Esophagus squamous epithelium (tissue), 5 donors: ENCODE measurements at places on chromosomes 6 and 20. TPM values are rescaled to one million over a fixed set of nuclear protein-coding genes. Genes with fewer than 3 reads are reported as not detected.

DLK2 gene
- 8.6 TPM for total RNA-seq

- H3K27ac ChIP-seq = no peak overlapping the region
- H3K4me3 ChIP-seq = no peak overlapping the region
- no peaks in the 10 kb centered on the region for H3K36me3 ChIP-seq
- no peaks in the 10 kb centered on the region for H3K27me3 ChIP-seq
Observed at GRCh38 chr6:112437058-112437457, 89.9 kb downstream of the RFPL4B start.

DNA sequence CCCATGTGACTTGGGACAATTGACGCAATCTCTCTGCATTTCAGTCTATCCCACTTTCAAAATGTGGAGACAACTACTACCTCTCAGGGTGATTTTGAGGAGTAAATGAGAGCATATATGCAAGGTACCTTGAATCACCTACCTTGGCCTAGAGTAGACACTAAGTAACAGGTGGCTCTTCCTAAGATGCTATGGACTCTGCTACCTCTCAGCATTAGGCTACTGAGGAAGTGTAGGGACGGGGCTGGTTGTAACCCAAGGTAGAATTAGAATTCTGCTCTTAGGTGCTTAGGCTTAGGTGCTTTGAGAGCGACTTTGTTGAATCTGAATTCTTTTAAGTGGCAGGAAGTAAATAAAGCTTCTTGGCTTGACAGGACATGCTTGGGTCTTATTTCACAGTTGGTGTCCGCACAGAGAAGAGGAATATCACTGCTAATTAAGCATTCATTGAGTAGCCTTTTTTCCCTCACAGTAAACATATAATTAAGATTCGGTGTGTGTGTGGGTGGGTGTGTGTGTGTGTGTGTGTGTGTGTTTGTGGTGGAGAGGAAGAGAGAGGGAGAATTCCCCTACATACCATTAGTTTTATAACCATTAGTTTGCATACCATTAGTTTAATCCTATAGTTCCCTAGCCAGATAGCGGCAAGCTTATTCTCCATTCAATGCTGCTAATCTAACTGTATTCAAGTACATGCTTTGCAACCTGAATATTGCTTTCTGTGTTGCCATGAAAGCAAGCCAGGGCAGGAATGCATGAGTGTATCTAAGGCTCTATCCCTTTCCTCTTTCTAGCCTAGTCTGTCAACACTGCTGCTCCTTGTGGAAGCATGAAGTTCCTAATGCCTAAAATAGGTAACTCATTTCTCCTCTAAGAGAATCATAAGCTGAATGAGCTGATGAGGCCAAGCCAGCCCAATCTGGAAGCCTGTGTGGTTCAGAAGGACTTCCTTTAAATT, 112.5 kb downstream of the IPCEF1 start:
- no peaks in the 10 kb centered on the region for H3K27me3 ChIP-seq
- no peak for DNase-seq
- peak overlapping the region; percentile 73 for H3K27ac ChIP-seq

- no peak for DNase-seq
- H3K27ac ChIP-seq = peak overlapping the region; percentile 17
- H3K4me3 ChIP-seq = no peak overlapping the region
- no peaks in the 10 kb centered on the region for H3K36me3 ChIP-seq
- no peaks in the 10 kb centered on the region for H3K27me3 ChIP-seq
Observed at GRCh38 chr6:43129434-43130194, 41.5 kb upstream of the SRF start.

F13A1 gene
- total RNA-seq = 104 TPM

DNA sequence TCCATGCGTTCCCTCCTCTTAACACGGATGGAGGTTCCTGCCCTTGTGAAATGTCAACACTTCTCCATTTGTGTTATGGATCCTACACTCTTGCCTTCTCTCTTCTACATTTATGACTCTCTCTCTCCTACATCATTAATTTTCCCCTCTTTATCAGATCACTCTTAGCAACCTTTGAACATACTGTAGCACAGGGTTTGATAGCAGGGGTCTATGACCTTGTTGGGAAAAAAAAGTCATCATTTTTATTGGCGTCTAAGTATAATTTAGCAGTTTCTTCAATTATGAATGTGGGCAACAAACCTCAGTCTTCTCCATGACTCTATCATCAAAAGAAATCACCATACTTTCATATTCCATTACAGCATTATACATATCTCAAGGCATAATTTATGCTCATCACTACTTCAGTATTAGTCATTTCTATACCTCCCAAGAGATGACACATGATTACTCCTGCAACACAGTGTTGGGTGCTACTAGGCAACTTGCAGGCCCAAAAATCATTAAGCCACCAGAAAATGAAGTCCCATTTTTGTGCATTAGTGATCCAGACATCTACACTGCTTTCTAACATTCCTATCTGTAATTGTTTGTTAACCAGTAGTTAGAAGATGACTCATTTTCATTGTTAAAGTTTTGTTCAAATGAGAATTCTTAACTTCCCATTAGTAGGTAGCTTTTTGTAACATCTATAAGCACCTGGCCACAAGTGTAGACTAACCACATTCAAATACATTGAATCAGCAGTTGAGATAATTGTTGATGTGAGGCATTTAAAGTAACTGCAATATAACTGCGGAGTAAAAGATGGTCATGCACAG, 9.5 kb downstream of the CYP39A1 start:
- no peak overlapping the region for H3K4me3 ChIP-seq
- DNase-seq = no peak
- no peaks in the 10 kb centered on the region for H3K36me3 ChIP-seq
- no peaks in the 10 kb centered on the region for H3K27me3 ChIP-seq
- peaks cover 5% of the 10 kb centered on the region for H3K4me1 ChIP-seq
- no peak overlapping the region for H3K27ac ChIP-seq

BFSP1 gene
- 0.56 TPM for total RNA-seq

- H3K4me1 ChIP-seq = no peaks in the 10 kb centered on the region
- H3K27me3 ChIP-seq = no peaks in the 10 kb centered on the region
- H3K36me3 ChIP-seq = no peaks in the 10 kb centered on the region
- no peak overlapping the region for H3K27ac ChIP-seq
Observed at GRCh38 chr6:69456086-69456485, 340.7 kb downstream of the LMBRD1 start.

HFE gene
- 3.6 TPM for total RNA-seq

- no peak overlapping the region for H3K27ac ChIP-seq
- H3K4me3 ChIP-seq = no peak overlapping the region
- no peaks in the 10 kb centered on the region for H3K36me3 ChIP-seq
- H3K4me1 ChIP-seq = peaks cover 25% of the 10 kb centered on the region
- H3K27me3 ChIP-seq = no peaks in the 10 kb centered on the region
Observed at GRCh38 chr20:19901226-19901625, 115.9 kb upstream of the NAA20 start.

- H3K27me3 ChIP-seq = no peaks in the 10 kb centered on the region
- no peak overlapping the region for H3K4me3 ChIP-seq
- H3K36me3 ChIP-seq = no peaks in the 10 kb centered on the region
- DNase-seq = no peak
- peak overlapping the region; percentile 75 for H3K27ac ChIP-seq
Observed at GRCh38 chr6:132020138-132020581, 69.0 kb upstream of the CCN2 start.

DNA sequence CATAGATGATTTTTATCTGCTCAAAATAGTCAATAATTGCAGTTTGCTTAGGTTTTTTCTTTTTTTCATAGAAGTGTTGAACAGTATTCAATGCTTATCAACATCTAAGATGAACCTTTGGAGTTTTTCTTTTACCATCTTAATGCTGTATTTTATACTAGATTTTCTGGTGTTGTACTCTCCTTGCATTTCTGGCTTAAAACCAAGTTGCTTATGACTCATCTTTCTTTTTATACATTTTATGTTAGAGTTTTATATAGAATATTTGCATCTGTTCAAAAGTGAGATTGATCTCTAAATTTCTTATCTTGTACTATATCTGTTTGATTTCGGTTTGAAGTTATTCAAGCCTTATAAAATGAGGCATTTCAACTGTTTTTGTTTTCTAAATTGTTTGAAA, 232.5 kb downstream of the RFPL4B start:
- H3K27ac ChIP-seq = no peak overlapping the region
- no peak overlapping the region for H3K4me3 ChIP-seq
- no peaks in the 10 kb centered on the region for H3K27me3 ChIP-seq
- no peaks in the 10 kb centered on the region for H3K36me3 ChIP-seq
